ELF-1 (cell line): ENCODE measurements at places on chromosomes 1 and 21.

GRCh38 chr1:234970731-234971476, 157.7 kb downstream of the TOMM20 start:
- peak; percentile 85 for DNase-seq

DNA sequence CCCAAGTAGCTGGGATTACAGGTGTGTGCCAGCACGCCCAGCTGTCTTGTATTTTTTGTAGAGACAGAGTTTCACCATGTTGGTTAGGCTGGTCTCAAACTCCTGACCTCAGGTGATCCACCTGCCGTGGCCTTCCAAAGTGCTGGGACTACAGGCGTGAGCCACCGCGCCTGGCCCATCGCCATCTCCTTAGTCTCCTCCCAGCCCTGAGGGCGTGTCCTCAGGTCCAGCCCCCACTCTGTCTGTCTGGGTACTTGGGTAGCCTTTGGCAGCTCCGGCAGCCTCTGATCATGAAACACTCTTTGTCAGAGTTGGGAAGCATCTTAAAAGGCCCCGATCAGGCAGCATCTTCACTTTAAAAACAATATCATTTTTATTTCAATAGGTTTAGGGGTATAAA, 90.3 kb upstream of the DISP3 start:
- DNase-seq, result peak; percentile 17

- DNase-seq, result no peak
Measured at GRCh38 chr21:39153842-39154241, 29.4 kb downstream of the PSMG1 start.

DNA sequence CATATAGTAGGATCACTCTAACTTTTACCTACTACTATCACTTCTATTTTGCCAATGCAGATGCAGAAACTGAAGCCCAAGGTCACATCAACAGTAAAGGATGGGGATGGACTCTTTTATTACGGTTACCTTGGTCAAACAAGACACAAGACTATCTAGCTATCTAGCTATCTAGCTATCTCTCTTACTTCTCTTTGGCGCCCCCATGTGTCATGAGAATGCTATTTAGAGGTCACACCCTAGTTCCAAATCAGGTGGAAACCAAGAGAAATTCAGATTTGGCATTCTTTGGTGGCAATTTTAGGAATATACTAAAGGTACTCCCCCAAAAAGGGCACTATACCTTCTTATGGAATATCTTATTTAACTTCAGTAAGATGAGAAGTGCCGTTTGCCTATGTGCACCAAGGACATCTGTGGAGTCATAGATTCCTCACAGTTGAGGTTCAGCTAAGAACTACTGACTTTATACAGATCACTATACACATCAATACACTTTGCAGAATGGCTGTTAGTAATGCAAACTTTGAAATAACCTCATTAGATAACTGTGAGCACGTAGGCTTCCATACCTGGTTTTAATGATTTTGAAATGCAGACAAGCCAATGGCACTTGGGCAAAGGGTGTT, 6.7 kb downstream of the ZNF648 start:
- DNase-seq, result no peak

DNA sequence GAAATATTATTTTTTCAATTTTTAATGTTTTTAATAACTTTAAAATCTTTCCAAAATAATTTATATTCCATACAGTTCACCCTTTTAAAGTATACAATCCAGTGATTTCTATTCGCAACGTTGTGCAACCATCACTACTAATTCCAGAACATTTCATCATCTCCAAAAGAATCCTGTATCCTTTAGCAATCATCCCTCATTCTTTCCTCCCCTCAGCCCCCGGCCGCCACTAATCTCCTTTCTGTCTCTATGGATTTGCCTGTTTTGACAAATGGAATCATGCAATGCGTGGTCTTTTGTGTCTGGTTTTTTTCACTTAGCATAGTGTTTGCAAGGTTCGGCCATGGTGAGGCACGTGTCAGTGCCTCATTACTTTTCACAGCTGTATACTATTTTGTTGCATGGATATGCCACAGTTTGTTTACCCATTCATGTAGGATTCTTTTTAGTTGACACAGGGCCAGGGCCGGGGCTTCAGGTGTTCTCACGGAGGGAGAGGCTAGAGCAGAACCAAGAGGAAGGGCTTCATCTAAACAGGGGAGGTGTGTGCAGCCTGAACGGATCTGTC, 40.6 kb upstream of the ZBTB40 start:
- DNase-seq, result no peak

- no peak for DNase-seq
Measured at GRCh38 chr1:16243215-16243610, 6.2 kb upstream of the CPLANE2 start.

GRCh38 chr21:43703035-43703880, 15.7 kb upstream of the PDXK start:
- DNase-seq, result peak; percentile 75
